Keratinocyte (primary cell): ENCODE measurements at places on chromosomes 12 and 14. TPM values are rescaled to one million over a fixed set of nuclear protein-coding genes. Genes with fewer than 3 reads are reported as not detected.

COPZ1 gene
- 208 to 280 TPM (median 237 TPM) in 3 replicates for polyA plus RNA-seq

SLC22A17 gene
- polyA plus RNA-seq, result 0.76 to 2.1 TPM (median 1.2 TPM) in 3 replicates

- no peak for DNase-seq
These were observed 72.2 kb downstream of the FGD4 start for GRCh38 chr12:32471591-32472001.

DNA sequence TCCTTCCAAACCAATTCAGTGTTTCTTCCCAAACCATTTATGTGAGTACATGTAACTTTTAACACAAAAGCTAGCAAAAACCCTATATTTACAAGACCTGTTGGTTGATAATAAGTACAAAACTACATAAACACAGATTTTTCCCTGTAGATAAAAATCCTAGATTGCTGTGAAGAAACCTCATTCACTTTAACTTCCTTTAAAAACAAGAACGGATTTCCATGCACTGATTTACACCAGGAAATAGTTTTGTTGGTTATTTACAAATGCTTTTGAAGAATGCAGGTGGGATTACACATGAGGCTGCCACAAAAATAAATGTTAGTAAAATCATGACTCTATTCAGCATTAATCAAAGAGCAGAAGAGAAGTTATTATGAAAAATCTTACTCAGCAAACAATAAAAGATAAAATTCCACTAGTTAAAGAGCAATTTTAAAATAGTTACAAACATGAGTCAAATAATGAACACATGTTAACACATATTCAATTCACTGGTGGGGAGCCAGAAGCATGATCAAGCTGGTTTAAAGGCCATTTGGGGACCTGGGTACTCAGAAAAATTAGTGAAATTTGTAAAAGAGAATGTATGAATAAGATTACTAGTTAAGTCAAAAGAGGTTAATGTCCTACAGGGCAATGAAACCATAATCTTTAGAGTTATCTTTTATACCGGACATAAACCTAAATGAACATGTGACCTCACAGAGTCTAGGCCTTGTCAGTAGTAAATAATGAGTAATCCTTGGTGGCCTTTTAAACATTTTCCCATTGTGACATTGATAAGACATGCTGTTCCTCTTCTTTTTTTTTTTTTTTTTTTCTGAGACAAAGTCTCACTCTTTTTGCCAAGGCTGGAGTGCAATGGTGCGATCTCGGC is 79.9 kb downstream of the PHLDA1 start:
- DNase-seq, result no peak

DNA sequence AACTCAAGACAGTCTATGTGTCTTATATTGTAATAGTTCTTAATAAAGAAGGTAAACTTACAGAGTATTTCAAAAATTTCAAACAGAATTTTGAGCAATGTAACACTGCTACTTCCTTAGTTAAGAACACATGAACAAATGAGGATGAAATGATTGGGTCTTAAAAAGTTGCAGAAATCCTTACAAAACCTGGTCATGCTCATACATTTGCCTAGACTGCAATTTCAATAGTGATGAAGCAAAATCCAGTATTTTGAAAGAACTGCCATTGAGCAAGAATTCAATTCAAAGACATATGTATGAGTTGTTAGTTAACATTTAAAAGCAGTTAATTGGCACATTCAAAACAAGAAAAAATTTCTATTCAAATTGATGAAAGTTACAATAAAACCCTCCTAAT is 17.8 kb upstream of the HIF1A start:
- no peak for DNase-seq

DNA sequence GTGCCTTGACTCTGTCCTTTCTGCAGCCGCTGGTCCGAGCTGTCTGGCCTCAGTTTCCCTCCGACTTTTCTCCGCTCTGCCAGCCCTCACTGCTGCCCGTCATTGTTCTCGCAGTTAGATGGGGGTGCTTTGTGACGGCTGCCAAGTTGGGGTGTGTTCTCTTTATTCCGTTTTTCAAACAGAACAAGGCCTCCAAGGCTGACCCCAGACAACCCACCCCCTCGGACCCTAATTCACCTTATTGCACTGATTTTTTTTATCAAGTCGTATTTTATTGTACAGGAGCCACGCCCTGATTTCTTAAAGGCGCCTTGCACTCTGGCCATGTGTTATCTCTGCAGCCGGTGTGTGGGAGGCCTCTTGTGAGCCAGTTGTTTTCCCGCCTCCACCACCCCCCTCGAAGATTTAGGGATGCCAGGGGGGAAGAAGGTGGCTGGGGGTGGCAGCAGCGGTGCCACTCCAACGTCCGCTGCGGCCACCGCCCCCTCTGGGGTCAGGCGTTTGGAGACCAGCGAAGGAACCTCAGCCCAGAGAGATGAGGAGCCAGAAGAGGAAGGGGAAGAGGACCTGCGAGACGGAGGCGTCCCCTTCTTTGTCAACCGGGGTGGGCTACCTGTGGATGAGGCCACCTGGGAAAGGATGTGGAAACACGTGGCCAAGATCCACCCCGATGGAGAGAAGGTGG is 1.3 kb downstream of the VASH1 start:
- no peak for DNase-seq

DNA sequence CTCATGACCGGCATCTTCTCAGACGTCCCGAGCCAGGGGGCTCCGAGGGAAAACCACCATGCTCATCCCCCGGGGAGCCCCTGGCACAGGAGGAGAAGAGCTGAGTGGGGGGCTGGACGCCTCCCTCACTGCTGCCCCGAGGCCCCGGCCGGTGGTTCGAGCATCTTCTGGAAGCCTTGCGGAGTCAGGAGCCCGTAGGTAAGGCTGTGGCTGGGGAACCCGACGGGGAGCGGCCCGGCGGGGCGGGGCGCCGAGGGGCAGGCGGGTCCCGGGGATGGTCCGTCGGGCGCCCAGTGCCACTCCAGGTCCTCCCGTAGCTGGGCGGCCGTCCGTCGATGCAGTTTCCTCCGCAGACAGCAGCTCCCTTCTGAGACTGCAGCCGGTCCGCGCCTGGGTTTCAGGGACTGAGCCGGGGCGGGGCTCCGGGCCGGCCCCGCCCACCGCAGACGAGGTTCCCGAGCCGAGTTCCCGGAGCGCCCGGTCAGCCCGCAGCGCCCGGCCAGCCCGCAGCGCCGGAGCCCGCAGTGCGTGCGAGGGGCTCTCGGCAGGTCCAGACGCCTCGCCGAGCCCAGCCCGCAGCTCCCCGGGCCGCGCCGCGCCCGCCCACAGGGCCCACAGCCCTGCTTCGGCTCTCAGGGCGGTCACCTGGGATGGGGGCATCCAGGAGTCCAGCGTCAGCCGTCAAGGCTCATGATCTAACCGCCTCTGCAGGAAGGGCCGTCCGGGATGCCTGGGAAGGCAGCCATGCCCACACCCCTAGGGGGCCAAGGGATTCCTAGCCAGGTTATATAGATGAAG is at the start of gene PGF:
TSS of gene PGF (minus strand) at position 369 of the 798 bp plus-strand sequence. CDS start at position 14, 355 bp downstream.
- no peak for DNase-seq

DNA sequence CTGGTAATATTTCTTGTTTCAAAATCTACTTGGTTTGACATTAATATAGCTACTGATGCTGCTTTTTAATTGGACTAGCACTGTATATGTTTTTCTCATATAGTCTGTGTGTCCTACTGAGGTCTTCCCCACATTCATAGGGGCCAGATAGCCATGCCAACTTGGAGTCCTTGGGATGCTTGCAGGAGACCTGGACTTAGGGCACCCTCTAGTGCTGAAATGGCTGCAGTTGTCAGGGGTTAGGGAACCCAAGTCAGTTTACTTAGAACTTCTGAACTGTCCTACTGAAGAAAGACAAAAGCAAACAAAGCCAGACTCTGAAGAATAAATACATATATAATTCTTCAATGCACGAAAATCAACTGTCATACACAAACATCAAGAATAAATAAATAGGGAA is 279.9 kb upstream of the SYT1 start:
- DNase-seq, result no peak

- no peak for DNase-seq
These were observed 35.4 kb upstream of the LTA4H start for GRCh38 chr12:96070670-96071279.

DNA sequence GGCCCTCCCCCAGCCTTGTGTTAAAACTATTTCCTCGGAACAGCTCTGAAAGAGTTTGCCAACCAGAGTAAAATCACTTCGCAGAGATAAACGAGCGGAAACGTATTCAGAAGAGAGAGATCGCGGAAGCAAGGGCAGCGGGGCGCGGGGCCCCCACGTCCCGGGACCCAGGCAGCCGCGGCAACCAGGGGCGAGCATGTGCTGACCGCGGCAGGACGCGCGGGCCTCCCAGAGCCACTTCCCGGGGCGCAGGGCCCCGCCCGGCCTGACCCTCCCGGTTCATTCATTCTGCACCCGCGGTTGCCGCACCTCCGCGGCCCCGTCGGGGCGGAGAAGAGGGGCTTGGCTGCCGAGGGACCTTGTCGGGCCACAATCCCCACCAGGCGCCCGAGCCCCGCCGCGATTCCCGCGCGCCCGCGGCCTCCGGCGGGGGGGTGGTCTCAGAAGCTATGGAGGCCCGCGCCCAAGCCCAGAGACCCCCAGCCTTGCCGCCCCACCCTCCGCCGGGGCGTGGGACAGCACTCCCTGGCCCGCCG is 598 bp downstream of the UBE2N start:
- no peak for DNase-seq

GRCh38 chr12:88334271-88334670 is 192.2 kb downstream of the TMTC3 start:
- DNase-seq, result peak; percentile 46

DNA sequence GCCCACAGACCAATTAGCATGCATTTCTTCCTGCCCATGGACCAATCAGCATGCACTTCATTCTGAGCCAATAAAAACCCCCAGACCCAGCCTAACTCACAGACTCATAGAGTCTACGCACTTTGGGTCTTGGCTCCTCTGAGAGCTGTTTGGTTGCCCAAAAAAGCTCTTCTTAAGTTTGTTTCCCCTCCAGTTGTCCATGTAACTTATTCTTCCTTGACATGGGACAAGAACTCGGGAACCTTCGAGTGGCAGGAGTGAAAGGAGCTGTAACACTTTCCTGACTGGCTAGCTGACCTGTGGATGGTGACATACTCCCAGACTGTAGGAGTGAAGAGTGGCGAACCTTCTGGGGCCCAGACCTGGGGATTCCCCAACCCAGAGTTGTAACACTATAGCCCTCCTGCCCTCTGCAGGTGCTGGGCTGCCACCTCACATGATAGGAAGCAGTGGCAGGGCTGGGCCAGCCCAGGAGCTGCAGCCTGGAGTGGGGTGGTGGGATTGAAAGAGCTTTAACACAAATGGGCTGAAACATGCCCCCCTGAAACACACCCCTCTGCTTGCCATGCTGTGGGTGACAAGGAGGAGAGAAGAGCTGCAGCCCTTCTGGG is 4.4 kb upstream of the BTBD7 start:
- no peak for DNase-seq

DNA sequence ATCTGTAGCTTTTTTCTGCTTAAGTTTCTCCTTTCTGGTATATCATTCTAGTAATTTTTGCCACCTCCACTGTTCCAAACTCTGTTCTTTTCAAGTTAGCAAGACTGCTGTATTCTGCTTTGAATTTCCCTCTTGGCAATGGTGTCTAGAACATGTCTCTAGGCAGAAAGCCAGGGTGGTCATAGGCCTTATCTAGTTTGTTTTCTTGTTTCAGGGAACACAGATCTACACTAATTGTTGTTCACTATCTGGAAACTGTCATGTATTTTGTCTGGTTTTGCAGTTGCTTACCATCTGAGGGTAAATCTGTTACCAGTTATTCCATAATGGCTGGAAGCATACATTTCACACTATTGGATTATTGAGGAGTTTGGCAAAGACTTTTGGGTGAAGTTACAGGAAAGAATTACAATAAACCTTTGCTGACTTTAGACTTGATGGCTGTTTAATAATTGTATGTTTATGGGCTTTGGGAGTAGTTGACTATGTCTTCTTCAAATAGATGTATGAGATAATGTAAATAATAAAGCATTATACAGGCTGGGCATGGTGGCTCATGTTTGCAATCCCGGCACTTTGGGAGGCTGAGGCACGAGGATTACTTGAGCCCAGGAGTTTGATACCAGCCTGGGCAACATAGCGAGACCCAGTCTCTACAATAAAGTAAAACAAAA is 41.4 kb downstream of the FUT8 start:
- DNase-seq, result no peak

DNA sequence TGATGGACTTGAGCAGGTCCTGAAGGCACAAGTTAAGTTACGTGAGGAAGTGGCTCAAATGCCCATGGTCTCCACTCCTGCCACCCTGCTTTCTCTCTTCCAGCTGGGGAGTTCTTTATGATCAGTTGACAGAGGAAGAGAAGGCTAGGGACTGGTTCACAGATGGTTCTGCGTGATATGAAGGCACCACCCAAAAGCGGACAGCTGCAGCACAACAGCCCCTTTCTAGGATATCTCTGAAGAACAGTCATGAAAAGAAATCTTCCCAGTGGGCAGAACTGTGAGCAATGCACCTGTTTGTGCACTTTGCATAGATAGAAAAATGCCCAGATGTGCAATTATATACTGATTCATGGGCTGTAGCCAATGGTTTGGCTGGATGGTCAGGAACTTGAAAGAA is 162.4 kb upstream of the FSCB start:
- DNase-seq, result no peak

- no peak for DNase-seq
These were observed 45.4 kb upstream of the VPS33A start for GRCh38 chr12:122311696-122312095.

DNA sequence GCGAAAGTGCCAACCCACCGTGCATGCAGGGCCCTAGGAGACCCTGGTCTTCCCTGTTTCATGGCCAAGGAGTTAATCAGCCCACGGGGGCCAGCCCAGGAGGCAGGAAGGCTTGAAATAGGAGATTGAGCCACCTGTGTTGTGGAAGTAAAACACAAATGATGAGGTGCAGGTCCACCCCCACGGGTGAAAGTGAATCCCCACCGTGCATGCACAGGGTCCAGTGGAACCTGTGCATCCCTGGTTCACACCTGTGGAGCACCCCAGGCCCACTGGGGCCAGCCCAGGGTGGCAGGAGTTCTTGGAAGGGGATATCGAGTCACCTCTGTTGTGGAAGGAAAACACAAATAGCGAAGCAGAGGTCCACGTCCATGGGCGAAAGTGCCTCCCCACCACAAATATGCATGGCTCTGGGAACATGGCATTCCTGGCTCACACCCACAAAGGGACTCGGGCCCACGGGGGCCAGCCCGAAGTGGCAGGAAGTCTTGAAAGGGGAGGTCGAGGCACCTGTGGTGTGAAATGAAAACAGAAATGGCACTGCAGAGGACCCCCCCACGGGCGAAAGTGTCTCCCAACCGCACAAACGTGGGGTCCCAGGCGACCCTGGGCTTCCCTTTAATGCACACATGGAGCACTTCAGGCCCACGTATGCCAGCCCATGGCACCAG is 381.5 kb downstream of the ALG10 start:
- DNase-seq, result no peak

DNA sequence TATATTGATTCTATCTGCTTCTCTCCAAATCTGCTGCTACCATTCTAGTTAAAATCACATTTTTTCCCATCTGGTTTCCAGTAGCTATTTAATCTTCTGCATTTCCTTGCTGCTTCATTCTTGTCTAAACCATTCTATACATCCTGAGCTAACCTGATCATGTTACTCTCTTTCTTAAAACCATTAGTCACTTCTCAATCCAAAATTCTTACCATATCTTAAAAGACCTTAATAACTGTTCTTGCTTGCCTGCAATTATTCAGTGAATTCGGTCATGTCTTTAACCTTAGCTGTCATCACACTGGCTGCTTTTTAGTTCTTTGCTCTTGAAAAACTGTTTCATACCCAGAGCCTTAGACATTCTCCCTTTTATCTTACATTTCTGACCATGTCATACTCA is 56.4 kb upstream of the PZP start:
- no peak for DNase-seq
